ENCODE measurements at places on chromosomes 5 and 9.
A peak's percentile ranks its signal among the peaks of the same experiment; 100 is the strongest.

GRCh38 chr5:30839956-30840355, 353.5 kb upstream of the CDH6 start:
- DNase-seq = no peak

GRCh38 chr5:96478983-96479382, 45.9 kb upstream of the PCSK1 start:
- no peak for DNase-seq

DNA sequence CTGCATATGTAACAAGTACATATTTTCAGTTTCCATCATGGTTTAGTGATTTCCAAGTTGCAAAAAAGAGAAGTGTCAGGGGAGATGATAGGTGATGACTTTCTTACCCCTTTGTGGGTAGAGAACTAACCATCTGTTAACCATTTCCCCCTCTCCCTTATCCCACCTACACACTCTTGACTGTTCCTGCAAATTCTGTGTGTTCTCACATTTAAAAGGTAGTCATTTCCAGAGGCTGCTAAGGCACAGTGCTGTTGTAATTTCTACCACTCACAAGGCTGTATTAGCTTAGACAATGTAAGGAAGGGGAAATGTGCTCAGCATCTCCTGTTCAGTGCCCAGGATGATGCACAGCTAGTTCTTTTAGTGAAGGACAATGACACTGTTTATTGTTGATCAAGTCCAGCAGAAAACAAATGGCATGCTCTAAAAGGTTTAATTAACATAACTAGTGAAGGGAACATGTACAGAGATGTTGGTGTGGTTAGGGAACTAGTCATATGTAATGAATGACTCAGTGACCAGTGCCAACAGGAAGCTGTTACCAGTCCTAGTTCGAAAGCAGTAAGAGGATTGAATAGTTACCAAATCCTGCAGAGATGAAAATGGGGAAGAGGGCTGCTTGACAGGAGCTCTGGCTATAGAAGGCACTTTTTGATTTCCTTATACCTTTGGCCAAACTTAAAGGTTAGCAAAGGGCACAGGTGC, 165.1 kb downstream of the PLK2 start:
- DNase-seq = no peak

DNA sequence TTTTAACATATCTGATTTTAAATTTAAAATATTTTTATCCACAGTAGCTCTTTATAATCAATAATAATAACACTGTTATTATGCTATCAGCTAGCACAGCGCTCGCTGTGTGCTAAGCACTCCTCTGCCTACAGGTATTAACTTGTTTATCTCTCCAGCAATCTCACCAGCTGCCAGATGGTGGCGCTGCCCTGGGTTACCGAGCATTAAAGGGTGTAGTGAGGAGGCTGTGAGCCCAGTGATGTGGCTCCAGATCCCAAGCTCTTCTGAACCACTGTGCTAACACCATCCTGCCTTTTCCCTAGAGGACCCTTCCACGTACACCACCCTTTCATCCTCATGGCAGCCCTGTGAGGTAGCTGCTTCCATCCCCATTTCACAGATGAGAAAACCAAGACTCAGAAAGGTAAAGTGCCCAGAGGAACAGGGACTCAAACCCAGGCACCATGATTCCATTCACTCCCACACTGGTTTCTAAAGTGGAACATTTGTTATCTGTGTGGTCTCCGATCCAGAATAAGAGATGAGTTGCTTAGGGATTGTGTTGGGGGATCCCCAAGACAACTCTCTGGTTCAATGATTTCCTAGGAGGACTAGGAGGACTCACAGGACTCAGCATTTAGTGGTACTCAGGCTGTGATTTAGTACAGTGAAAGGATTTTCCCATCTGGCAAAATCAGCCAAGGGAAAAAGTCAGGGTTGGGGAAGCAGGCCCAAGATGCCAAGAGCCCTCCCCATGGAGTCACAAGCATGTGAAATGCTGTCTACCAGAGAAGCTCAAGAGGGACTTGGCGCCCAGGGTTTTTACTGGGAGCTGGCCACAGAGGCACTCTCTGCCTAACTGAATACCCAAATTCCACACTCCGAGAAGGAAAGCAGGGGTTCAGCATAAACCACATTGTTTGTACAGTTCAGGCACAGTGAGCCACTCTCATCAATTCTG, 7.0 kb downstream of the IGFBPL1 start:
- DNase-seq = peak; percentile 32

GRCh38 chr9:92974761-92975755, 27.7 kb downstream of the FGD3 start:
- DNase-seq = no peak

DNA sequence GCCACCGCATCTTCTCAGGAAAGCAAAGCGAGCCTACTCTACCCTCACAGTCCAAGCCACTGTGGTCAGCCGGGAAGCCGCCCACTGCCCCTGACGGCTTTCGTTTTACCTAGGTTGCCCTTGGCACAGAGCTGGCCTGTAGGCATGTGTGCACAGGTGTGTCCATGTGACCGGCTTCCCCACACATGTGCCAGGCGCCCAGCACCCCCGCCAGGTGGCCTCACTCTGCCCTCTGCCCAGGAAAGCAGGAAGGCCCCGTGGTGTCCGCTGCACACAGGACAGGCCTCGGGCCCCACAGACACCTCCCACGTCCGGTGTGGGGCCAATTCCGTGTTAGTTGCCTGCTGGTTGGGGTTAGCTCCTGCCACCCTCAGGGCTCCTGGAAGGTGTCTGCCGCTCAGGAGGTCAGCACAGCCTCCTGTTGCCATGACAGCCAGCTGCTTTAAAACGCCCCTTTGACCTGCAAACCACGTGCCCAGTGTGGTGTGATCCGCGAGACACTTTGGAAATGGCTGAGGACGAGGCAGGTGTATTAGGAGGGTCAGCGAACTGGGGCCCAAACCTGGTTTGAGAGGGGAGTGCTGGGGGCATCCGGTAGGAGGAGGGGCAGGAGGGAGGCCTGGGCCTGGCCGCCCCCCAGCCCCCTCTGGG, 28.7 kb downstream of the TPPP start:
- peak; percentile 57 for DNase-seq

DNA sequence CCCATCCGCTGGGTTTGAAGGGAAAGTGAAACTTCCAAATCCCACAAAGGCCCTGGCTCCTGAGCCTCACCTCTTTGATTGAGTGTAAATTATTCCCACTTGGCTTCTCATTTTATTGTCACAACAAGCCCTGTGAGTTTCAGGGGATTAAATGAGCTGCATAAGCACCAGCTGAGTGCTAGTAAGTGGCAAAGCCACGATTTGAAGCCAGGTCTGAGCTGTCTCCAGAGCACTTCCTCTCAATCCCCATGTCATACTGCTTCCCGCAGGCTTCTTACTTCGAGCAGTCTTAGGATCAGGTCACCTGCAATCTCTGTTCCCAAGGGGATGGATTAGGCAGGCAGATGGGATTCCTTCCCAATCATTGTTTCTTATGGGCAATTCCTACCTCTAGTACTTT, 18.0 kb downstream of the RPS14 start:
- no peak for DNase-seq

DNA sequence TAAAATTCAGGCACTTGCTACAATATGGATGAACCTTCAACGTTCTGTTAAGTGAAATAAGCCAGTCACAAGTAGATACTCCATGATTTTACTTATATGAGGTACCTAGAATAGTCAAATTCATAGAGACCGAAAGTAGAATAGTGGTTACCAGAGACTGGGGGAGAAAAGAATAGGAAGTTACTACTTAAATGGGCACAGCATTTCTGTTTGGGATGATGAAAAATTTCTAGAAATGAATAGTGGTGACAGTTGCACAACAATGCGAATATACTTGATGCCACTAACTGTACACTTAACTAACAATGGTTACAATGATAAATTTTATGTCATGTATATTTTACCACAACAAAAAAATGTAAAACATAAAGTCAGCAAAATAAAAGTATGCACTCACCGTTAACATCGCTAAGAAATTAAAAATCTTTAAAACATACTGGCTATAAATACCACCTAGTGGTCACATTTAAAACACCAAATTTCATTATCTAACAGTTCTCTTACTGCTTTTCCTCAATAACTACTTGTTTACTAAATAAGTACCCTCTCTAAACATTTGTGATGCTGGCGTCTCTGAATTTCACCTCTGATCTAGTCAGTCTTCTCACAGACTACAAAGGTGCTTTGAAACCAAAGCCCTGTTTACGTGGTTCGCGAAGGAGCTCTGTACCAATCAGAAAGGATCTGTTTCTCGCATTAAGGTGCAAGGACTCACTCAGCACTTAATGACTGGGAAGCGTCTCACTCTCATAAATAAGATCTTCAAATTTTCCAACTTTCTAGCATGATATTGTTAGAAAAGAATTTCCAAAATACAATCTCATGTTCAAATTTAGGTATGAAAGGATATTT, 22.7 kb downstream of the KIF3A start:
- DNase-seq = no peak

DNA sequence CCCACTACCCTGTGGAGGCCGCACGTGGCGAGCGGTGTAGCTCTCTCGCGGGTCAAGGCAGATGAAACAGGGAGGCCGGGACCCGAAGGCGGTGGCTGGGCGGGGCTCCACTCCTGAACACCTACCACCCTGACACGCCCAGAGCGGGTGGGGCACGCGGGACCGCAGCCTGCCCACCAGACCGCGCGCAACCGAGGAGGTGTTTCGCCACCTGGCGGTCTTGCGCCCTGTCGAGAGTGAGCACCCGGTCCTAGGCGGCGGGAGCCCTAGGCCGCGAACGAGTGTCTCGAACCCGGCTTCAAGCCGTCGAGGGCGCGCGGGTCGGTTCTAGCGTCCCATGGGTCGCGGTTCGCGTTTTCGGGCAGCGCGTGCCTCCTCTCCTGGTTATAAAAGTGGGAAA, 2.2 kb upstream of the EXOSC3 start:
- no peak for DNase-seq

DNA sequence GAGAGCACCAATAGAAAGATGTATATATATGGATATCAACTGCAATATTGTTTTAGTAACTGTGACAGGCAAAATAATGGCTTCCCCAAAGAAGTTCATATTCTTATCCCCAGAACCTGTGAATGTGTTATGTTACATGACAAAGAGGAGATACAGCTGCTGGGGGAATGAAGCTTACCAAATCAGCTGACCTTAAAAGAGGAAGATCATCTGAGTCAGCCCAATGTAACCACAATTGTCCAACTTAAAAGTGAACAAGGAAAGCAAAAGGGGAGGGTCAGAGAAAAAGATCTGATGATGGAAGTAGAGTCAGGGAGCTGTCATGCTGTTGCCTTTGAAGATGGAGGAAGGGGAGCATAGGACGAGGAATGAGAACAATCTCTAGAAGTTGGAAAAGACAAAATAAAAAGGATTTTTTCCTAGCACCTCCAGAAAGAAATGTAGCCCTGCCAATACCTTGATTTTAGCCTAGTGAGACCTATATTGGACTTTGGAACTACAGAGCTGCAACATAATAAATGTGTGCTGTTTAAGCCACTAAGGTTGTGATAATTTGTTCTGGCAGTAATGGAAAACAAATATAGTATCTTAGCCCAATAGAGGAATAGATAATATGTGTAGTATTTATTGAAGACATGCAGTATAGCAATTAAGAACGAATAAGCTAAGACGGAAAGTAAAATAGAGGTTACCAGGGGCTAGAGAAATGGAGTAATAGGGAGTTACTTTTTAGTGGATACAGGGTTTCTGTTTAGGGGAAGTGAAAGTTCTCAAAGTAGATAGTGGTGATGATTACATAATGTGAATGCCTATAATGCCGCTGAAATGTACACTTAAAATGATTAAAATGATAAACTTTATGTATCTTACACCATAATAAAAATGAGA, 115.9 kb downstream of the PIK3R1 start:
- DNase-seq = no peak

DNA sequence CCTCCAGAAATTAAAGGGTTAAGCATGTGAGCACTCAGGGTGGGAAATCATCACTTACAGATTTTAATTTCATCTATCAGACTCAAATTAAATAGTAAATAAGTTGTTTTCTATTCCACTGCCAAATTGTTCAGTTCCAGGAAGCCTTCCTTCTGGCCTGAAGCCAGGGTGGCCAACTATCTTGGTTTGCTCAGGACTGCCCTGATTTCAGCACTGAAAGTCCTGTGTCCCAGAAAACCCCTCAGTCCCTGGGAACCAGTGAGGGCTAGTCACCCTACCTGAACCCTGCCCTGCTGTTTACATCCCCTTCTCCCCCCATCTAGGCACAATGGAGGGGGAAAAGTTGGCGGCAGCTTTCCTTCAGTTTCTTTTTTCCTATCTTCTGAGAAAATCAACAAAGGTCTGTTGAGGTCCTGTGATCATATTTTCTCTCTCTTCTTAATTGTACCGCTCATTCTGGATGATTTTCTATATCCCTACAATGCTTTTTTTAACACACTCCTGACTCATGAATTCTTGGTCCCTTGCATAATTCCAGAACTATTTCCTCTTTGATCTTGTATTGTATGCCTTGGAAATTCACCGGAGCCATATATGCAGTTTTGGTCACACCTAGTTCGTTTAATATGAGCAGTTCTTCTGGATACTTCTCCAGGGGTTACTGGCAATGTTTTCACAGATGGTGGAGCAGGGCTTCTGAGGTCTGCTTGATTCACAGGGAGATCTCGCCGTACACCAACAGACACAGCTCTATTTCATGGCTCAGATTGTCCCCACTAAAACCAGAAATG, 103.8 kb downstream of the MAP1B start:
- DNase-seq = no peak

- DNase-seq = no peak
These were observed 7.1 kb downstream of the EGR1 start for GRCh38 chr5:138472353-138472752.

- DNase-seq = no peak
These were observed at the start of gene MZB1 for GRCh38 chr5:139389701-139390638. Gene MZB1, minus strand, starts transcription at chr5:139389913. Its CDS starts 57 bp downstream, at chr5:139389856.

DNA sequence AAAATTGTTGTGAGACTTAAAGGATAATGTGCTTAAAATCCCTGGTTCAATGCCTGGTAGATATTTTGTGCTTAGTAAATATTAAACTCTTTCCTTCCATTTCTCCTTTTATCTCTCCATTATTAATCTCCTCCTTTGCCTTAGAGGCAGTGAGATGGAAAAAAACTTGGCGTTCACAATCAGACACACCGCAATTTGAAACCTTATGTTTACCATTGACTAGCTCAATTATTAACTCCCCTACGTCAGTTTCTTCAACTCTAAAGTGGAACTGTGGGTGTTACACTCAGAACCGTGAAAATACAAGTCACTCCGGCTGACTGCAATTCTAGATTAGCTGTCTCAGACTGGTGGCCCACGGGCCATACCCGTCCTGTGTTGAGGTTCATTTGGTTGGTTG, 327.2 kb downstream of the DEPDC1B start:
- no peak for DNase-seq

GRCh38 chr5:56206126-56206910, 26.8 kb downstream of the ANKRD55 start:
- DNase-seq = no peak

- peak; percentile 40 for DNase-seq
These were observed 142.3 kb upstream of the FSTL4 start for GRCh38 chr5:133754575-133755169.

Data from COR-L47 (cell line).